ENCODE measurements at places on chromosomes 6 and 20.
A peak's percentile ranks its signal among the peaks of the same experiment; 100 is the strongest.

DNA sequence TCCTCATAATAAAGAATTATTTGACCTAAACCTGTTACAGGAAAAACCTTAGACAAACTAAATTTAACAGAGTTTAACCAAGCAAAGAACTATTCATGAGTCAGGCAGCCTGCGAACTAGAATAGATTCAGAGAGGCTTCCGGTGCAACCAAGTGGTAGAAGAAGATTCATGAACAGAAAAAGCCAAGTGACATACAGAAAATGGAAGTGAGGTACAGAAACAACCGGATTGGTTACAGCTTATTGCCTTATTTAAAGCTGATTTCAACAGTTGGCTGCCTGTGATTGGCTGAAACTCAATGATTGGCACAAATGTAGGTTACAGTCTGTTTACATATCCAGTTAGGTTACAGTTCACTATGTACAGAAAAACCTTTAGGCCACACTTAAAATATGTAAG, 10.1 kb downstream of the PPP1R3G start:
- DNase-seq = no peak

DNA sequence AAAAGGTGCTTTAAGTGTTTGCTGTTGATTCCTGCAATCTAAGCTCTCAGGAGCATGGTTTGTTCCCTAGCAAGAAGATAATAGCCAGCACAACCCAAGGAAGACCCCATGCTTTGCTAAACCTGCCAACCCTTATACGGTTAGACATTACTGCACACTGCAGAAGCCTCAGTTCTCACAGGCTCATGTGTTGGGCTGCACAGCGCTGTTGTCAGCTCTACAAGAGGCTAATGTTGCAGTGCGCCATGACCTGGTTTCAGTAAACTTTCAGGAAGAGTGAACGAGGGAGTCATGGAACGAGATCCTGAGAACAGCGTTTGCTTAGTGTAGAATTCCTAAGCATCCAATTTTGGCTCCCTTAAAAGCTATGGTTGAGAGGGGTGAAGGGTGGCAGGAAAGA, 218.5 kb downstream of the ARHGAP18 start:
- DNase-seq = no peak

DNA sequence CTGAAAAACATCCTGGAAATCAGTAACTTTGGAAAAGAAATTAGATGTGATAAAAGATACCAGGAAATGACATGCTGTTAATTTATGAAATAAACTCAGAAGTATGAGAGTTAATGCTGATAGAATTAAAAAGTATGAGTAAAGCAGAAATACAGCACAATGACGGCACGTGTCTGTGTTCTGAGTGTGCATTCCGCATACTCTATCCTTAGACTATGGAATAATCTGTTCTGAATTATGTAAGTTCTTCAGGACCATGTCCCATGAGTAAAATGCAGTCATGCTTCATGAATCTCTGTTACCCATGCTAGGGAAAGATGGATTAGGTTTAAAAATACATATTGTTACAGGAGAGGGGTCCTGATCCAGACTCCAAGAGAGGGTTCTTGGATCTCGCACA, 21.7 kb downstream of the HECA start:
- DNase-seq = no peak

- DNase-seq = no peak
These were observed 80.7 kb upstream of the MAFB start for GRCh38 chr20:40769677-40770285.

DNA sequence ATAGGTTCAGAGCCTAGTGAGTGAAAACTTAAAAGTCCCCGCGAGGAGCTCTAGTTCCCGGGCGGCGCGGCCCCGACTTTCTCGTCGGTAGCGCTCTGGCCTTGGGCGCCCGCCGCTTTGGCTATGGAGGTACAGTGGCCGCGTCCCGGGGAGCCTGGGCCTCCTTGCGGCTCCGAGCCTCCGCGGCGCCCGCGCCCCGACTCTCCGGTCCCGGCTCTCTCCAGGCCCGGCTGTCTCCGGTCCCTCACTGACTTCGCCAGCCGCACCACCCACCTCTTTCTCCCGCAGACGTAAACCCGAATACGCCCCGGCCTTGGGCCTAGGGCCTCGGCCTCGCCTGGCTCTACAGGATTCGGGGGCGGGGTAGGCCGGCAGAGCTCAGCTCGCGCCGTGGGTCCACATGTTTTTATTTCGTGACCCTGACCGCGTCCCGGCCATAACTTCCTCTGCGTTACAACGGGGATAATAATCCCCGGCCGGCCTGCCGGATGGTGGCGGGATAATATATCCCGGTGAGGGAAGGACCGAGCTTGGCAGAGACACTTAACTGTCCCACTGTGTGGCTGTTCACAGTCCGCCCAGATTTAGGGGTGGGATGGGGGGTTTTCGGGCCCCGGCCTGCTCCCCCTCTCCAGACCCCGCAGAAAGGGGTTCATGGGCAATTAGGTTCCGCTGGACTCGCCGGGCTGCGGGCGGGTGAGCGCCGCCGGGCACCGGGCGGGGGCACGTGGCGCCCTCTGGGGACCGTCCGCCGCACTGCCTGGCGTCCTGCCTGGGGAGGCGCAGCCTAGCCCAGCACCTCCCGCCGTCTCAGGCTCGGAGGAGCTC, 10.0 kb upstream of the TBX18 start:
- no peak for DNase-seq

DNA sequence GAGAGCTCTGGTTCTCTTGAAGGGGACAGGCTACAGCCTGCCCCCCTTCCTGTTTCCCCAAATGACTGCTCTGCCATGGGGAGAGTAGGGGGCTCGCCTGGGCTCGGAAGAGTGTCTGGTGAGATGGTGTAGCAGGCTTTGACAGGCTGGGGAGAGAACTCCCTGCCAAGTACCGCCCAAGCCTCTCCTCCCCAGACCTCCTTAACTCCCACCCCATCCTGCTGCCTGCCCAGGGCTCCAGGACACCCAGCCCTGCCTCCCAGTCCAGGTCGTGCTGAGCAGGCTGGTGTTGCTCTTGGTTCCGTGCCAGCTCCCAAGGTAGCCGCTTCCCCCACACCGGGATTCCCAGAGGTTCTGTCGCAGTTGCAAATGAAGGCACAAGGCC, 9.8 kb downstream of the VEGFA start:
- DNase-seq = no peak

DNA sequence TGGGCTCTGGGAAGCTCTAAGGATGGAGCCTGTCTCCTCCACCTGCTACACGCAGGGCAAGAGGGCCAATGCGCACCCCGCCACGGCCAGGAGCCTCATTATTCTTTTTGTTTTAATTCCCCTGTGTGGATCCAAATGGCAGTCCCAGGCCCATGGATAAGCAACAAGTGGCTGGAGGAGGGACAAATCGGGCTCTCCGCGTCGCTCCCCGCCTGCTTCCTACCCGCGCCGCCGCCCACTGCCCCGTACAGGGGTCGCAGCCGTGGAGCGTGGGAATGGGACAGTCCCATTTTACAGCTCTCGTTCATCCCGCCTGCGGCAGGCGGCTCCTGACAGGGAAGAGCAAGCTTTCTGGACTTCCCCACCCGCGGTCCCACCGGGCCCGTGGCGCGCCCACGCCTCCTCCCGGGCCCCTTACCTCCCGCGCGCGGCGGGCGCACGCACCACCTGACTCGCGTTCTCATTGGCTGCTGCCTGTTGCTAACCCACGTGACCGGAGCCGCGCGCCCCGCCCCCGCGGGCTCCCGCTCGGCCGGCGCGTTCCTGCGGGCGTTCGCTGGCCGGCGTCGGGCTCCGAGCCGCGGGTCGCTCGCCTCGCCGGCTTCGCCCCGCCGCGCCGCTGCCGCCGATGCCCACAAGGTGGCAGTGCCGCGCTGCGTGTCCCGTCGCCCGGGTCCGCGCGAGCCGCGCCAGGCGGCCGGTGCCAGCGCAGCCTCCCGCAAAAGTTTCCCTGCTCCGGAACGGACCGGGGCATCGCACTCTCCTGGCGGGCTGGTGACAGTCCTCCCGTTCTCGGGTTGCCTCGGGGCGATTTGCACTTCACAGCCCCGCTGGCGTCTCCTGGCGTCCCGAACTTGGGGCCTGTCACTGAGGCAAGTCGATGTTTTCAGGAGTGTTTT, 93.3 kb downstream of the CD83 start:
- peak; percentile 89 for DNase-seq

GRCh38 chr6:112511441-112511840, 164.3 kb downstream of the RFPL4B start:
- DNase-seq = no peak

- no peak for DNase-seq
These were observed 844.3 kb upstream of the MANEA start for GRCh38 chr6:94733066-94733465.

DNA sequence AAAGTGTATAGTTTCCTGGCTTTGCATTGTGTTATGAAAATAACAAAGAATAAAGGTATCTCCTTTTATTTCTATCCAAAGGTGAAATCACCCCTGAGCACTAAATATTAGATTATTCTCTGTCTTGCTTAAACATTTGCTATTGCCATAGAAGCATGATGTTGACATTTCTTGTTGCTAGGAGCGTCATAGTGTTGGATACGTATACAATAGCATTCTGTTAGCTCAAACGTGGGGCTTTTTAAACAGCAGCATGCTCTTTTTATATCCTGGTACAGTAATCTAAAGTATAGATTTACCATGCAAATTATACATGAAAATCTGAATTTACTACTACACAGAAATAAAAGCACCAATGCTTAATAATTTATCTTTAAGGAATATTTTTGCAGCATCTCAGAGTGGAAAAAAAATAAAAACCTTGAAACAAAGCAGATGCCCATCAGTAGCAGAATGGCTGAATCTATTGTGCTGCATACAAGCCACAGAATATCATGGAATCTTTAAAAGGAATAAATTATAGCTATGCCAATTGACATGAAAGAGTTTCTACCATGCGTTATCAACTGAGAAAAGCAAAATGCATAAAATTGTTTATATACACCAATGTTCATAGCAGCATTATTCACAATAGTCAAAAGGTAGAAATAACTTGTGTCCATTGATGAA, 9.6 kb upstream of the HSF2 start:
- DNase-seq = no peak

DNA sequence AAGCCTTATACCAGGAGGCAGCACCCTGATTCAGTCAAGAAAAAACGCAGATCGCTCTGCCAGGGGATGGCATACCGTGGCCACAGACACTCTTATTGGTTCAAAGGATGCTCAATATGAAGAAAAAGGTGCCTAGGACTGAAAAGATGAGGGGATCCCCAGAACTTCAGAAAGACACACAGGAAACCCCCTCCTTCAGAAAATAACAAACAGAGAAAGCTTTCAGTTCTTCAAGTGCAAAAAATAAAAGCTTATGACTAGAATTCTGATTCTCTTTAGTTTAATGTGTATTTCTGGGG, 17.7 kb upstream of the MYB start:
- DNase-seq = no peak

- no peak for DNase-seq
These were observed 47.7 kb downstream of the RAB44 start for GRCh38 chr6:36745283-36745682.

DNA sequence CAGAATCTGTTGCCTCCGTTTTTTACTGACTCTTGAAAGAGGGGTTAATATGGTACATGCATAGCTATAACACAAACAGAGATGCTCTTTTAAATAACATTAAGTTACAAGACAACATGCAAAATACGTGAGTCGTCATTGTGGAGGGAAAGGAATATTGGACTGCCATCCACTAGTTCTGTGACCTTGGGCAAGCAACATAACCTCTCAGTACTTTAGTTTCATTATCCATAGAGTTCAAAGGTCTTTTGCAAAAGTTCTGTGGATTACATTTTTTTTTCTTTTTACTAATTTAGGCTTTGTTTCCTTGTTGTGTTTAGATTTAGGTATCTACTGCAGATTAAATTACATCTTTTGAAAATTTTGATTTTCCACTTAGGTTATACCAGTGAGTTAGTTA, 70.5 kb downstream of the MACROD2 start:
- no peak for DNase-seq

GRCh38 chr6:168671863-168672546, 231.0 kb downstream of the SMOC2 start:
- no peak for DNase-seq

GRCh38 chr6:165925474-165926156, 242.0 kb downstream of the TBXT start:
- no peak for DNase-seq

DNA sequence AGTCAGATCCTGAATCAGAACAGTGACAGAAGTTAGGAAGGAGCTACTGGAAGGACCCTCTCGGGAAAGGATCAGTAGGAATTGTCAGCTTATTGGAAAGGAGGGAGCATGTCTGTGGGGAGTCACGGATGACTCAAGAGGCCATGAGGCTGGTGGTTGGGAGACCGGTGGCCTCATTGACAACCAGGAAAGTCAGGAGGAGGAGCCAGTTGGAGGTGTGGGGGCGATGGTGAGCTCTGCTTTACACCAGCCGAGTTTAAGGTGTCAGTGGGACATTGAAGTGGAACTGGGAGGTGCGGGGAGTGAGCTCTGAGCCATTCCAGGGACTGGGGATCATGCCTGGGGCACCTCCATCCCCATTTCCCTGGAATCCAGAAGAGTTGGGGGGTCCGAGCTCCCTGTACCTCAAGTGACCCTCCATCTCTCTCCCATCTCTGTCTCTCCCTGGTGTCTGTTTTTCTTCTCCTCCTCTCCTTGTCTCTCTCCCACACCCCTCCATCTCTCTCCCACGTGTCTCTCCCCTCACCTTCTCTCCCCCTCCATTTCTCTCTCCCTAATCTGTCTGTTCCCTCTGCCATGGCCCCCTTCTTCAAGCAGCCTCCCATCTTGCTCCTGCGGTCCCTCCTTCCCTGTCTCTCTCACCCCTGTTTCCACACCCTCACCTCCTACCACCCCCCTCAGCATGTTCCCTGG, 14.3 kb upstream of the ZBTB9 start:
- DNase-seq = no peak

- DNase-seq = no peak
These were observed 428.4 kb upstream of the MARCKS start for GRCh38 chr6:113428702-113429101.

- no peak for DNase-seq
These were observed 194.7 kb downstream of the TENT5A start for GRCh38 chr6:81557811-81558210.

GRCh38 chr20:13874394-13875157, 89.7 kb downstream of the NDUFAF5 start:
- no peak for DNase-seq

DNA sequence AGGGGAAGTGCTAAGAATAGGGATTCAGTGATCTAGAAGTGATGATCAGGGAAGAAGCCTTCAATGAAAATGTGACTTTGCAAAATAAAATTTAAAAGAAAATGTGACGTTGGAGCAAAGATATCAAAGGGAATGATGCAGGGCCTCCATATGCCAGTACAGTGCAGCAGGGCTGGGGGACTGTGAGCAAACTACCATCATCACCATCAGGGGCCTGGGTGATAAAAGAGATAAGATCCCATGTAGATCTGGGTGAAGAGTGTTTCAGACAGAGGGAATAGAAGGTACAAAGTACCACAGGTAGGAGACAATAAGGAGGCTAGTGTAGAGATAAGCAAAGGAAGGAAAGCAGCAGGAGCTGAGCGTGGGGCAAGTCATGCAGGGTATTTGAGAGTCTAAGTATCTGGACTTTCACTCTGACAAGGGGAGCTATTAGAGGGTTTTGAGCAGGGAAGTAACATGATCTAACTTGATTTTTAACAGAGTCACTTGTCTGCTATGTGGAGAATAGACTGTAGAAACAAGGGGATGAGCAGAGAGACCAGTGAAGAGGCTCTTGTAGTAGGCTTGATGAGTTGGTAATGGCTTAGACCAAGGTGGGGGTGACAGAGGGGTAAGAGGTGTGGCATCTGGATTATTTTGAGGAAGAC, 295.6 kb downstream of the ZFAND3 start:
- DNase-seq = no peak

- no peak for DNase-seq
These were observed 31.4 kb downstream of the ACSS2 start for GRCh38 chr20:34907616-34908469.

All from stimulated activated CD8-positive, alpha-beta memory T cell treated with anti-CD3 and anti-CD28 coated beads, Interleukin-2, amount 100 ng/mL, for 48 hours (primary cell).